COR-L47 (cell line): ENCODE measurements at places on chromosomes 16 and 17.
A peak's percentile ranks its signal among the peaks of the same experiment; 100 is the strongest.

DNA sequence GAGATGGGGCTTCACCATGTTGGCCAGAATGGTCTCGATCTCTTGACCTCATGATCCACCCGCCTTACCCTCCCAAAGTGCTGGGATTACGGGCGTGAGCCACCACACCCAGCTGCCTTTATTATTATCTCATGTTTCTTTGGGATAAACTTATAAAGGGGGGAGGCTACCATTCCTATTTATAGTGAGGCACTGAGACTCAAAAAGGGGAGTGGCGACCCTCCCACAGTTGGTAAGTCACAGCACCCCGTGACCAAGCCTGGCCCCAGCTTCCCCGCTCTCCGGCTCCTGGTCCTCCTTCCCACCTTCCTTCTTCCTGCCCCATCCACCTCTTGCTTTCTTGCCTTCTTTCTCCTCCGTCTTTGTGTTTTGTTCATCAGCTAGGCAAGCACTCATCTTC lies 5.2 kb downstream of the MYH3 start:
- DNase-seq = no peak

- no peak for DNase-seq
These were observed 49.3 kb upstream of the MNT start for GRCh38 chr17:2450016-2450650.

DNA sequence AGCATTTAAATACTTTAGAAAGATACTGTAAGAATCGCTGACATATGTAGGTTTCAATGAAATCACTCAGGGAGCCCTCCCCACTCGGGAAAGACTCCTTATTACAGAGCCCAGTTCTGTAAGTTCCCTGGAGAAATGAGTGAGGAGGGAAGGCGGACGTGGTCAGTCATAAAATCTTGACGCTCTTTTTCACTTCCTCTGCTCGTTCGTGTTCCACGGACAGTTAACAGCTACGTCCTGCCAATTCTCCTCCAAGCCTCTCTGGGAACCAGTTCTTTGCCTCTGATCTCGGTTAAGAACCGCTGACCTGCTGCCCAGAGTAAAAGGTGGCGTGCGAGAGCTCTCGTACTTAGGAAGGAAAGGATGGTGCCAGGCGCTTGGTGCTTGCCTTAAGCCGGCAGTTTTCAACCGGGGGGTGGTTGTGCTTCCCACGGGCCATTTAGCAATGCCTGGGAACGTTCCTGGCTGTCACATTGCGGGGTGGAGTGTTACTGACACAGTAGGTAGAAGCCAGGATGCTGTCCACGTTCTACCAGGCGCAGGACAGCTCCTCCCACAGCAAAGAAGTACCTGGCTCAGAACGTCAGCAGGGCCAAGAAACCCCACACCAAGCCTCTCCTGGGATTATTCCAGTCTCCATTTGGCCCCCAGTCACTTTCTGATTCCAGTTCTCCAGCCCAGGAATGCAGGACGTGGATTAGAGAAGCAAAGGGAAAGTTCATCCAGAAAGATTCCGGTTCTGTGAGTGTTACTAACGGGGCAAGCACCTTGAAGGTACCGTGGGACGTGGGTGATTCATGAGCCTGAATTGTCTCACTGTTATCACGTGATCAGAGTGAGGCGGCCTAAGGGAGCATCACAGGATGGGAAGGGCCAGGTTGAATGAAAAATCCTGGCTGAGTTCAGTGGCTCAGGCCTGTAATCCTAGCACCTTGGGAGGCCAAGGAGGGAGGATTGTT lies 87.7 kb downstream of the MRM3 start:
- DNase-seq = no peak

- no peak for DNase-seq
These were observed 167.3 kb upstream of the ZNF267 start for GRCh38 chr16:31706318-31706717.

DNA sequence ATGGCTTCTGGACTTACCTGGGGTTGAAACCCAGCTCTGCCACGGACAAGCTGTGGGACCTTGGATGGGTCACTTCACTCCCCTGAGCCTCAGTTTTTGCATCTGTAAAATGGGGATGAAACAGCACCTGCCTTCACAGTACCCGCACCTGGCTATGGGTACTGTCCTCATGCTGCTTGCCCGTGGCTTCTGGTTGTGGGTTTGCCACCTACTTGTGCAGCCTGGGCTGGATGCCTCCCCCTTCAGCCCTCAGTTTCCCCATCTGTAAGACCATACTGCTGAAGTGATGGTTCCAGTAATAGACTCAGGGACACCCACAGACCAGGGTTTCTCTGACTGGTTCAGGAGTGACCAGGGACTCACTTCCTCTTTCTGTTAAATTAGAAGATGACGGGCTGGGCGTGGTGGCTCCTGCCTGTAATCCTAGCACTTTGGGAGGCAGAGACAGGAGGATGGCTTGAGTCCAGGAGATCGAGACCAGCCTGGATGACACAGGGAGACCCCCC lies 9.4 kb downstream of the GLIS2 start:
- DNase-seq = no peak

DNA sequence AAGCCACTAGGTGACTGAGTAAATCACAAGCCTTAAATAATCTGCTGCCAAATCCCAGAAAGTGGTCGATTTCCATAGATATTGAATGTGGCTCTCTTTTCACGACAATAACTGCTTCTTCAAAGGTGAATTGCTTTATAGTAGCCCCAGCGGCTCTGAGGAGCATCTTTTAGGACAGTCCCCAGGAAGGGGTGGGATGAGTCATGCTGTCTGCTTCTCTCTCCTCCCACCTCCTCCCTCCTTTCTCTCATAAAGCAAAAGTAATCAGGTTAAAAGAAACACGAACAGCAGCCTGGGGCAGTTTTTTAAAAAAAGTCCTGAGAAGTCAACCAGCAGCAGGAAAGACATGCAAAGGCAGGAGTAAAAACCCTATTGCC lies 1.8 kb downstream of the KIAA0513 start:
- no peak for DNase-seq

DNA sequence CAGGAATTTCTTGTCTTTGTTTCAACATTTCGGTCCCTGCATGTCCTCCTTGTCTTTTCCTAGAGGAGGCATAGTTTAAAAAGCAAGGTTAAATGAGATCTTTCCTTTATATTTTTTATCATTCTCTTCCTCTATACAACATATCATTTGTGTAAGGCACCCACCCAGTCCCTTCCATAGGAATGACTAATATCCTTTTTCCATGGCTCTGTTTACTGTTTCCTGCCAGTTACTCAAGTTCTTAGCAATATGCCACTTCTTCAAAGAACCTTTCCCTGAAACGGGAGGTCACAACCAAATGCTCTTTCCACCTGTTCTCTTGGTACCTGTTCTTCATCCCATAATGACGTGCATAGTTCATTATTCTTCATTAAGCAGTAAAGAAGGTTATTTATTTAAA lies 1237.1 kb upstream of the GOT2 start:
- no peak for DNase-seq

DNA sequence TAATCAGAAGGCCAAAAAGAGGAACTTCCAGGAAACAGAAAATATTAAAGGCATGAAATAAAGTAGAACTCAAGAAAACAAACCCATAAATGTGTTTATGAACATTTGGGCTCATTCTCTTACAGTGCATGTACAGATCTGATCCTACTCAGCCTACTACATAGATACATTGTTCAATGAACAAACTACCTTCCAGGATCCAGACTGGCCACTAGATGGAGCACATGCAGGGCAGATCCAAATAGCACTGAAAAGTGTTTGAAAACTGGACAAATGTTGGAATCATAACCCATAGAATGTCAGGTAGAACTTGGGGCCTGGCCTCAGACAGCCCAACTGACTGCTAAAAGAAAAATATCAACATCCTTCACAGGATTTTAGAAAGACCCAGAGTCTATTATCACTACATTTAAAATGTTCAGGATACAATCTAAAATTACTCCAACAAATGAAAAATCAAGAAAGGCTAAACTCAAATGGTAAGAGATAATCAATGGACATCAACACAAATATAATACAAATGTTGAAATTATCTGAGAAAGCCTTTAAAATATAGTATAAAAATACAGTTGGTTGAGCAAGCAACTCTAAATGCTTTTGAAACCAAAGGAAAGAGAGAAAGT lies 122.4 kb upstream of the NUDT7 start:
- peak; percentile 12 for DNase-seq

DNA sequence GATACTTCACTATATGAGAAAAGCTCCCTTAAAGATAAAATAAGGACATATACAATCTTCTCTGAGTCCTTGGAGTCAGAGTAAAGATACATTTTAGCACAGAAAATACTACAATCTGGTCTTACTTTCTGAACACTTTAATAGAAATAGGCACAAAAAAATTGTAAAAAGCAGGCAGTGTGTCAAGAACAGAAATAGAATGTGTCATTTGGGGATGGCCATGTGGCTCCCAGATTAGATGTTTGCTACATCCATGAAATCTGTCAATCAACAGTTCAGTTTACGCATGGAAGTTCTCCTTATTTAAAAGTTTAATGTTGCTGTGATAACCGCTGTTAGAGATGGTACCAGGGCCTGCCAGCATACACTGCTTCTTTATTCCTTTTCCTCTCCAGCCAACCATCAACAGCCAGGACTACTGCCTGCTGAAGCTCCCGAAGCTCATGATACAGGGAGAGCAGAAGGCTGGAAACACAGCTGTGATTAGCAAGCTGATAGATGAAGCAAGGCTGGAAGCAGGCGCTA lies 278.5 kb downstream of the CEP112 start:
- no peak for DNase-seq

DNA sequence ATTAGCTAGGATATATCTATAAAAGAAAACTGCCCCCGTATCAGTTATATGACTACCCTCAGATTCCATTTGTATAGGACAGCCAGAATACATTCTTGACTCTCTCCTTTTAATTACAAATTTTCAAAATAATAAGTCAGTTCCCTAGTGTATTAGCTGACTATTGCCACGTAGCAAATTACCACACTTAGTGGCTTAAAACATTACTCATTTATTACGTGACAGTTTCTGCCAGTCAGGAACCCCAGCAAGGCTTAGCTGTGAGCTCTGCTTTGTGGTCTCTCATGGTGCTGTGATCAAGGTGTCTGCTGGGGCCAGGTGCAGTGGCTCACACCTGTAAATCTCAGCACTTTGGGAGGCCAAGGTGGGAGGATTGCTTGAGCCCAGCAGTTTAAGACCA lies 13.9 kb upstream of the SCNN1B start:
- no peak for DNase-seq

DNA sequence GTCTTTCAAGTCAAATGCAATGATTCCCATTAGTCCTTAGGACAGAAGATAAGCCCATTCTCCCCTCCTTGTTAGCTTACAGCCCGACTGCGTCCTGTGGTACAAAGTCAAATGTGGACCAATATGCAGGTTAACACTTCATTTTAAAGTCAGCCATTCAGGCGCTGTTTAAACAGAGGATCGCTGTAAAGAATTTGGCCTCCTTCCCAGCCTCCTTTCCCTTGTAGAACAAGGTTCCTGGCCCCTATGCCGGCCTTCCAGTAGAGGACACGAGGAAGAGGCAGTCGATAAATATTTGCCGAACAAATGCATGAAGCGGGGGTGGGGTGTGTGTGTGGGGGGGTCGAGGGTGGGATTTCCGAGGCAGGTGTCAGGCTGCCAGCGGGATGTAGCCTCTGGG lies 4.3 kb downstream of the SDK2 start:
- DNase-seq = peak; percentile 86

DNA sequence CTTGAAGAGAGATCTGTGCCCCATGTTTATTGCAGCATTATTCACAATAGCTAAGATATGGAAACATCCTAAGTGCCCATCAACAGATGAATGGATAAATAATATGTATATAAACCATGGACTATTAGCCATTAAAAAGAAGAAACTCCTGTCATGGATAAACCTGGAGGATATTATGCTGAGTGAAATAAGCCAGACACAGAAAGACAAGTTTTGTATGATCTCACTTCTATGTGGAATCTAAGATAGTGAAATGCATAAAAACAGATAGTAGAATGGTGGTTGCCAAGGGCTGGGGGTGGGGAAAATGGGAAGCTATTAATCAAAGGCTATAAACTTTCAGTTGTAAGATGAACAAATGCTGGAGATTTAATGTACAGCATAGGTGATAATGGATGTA lies 19.9 kb upstream of the HEATR6 start:
- DNase-seq = no peak

GRCh38 chr17:34283571-34283970 lies 2.0 kb upstream of the CCL11 start:
- DNase-seq = no peak

DNA sequence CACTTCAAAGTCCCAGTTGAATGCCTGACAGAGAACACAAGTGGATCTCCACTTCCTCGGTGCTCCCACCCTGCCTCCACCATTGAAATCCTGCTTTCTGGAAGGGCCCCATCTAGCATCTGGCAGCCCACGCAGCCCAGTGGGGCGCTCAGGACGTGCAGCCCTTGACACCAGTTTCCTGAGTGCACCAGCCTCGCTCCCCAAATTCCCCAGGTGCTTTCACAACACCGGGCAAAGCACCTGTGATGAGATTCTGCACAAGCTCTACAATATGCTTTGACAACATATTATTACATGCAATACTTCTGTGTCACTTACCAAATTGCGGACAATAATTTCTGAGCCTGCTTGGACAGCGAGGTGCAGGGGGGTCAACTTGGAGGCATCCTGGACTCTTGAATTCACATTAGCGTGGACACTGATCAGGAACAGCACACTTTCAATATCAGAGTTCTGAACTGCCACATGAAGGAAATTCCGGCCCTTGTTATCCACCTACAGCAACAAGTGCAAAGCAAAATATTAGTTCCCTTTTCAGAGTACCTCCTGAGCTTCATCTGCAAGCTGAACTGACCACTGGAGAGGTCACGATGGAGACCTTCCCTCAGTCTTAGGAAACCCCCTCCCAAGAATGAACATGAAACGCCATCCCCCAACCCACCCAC lies 33.9 kb downstream of the CYB5D2 start:
- DNase-seq = no peak

GRCh38 chr17:9266031-9266680 lies 244.8 kb downstream of the NTN1 start:
- DNase-seq = no peak
